ENCODE measurements at places on chromosomes 12 and 14. TPM values are rescaled to one million over a fixed set of nuclear protein-coding genes. Genes with fewer than 3 reads are reported as not detected.

GRCh38 chr12:112752303-112752702 is 39.2 kb upstream of the RPH3A start:
- H3K4me1 ChIP-seq, result peaks cover 26% of the 10 kb centered on the region
- DNase-seq, result no peak
- no peaks in the 10 kb centered on the region for H3K36me3 ChIP-seq
- H3K27ac ChIP-seq, result no peak overlapping the region
- H3K4me3 ChIP-seq, result no peak overlapping the region
- no peaks in the 10 kb centered on the region for H3K27me3 ChIP-seq

DNA sequence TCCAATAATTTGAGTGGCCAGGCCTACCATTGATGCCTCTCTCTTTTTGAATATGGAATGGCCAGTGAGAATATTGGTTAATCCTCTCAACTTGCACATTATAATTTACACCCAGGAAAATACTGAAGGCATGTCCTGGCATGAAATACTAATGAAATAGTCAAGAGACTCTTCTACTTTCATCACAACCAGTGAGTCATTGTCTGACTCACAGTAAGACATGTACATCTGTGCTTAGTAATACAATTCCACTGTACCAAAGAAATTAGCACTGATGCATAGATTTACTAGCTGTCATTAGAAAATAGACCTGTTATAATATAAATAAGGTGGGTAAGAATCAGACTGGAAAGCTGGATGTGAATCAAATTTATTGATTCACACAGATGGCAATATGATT is 31.6 kb downstream of the KCNC2 start:
- no peaks in the 10 kb centered on the region for H3K4me1 ChIP-seq
- H3K27ac ChIP-seq, result no peak overlapping the region
- no peaks in the 10 kb centered on the region for H3K27me3 ChIP-seq
- no peak for DNase-seq

GRCh38 chr14:100867631-100868315 is 35.7 kb downstream of the RTL1 start:
- H3K36me3 ChIP-seq, result no peaks in the 10 kb centered on the region
- no peak overlapping the region for H3K27ac ChIP-seq
- no peaks in the 10 kb centered on the region for H3K4me1 ChIP-seq
- H3K27me3 ChIP-seq, result no peaks in the 10 kb centered on the region

DNA sequence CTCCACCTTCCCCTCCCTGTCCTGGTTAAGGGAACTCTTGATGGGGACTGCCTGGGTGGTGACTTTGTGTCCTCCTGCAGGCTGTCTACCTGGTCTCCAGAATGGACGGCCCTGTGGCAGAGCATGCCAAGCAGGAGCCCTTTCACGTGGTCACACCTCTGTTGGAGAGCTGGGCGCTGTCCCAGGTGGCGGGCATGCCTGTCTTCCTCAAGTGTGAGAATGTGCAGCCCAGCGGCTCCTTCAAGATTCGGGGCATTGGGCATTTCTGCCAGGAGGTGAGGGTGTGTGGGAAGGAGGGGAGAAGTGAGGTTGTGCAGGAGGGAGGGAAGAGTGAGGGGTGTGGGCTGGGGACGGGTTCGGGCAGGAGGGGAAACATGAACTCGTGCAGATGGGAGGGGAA is 5.7 kb downstream of the SDSL start:
- H3K4me3 ChIP-seq, result no peak overlapping the region
- no peak for DNase-seq
- no peak overlapping the region for H3K27ac ChIP-seq

DNA sequence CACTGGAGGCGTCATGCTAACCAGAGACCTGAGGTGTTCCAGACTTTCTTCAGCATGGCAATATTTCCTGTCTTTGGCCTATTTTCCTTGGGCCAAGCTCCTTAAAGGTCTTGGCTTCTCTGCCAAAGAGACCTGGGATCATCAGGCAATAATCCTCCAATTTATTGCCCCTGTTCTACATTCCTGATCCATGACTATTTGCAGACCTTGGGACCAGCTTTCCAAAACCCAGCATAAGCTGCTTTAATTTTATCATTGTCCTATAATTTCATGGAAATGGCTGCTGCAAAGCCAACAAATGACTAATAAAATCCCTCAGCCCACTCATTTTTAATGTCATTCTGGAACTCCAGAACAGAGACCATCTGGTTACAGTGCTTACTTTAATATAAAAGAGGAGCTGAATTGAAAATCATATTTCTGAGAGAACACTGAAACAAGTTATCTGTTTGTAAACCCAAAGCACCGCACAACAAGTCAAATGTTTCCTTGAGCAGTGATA is 166.9 kb upstream of the BTG1 start:
- H3K27ac ChIP-seq, result no peak overlapping the region
- no peak for DNase-seq
- no peaks in the 10 kb centered on the region for H3K27me3 ChIP-seq
- no peaks in the 10 kb centered on the region for H3K36me3 ChIP-seq

DNA sequence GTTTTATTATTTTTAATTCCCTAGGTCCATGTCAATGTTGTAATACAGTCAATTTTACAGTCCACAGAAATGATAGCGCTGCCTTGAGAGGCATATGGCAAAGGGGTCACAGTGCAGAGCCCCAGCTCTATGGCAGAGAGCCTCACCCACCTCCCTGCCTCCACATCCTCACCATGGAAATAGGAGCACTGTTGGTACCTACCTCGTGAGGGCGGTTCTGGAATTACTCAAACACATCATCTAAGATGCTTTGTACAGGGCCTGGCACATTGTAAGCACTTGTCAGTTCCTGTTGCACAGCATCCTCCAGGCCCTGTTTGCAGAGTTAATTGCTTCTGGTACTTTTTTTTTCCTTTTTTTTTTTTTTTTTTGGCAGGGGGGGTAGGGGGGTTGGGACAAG is 4.1 kb upstream of the AKAP5 start:
- H3K4me1 ChIP-seq, result peaks cover 18% of the 10 kb centered on the region
- no peaks in the 10 kb centered on the region for H3K27me3 ChIP-seq
- no peak overlapping the region for H3K4me3 ChIP-seq
- H3K36me3 ChIP-seq, result no peaks in the 10 kb centered on the region
- no peak overlapping the region for H3K27ac ChIP-seq

Gene TPH2
- 0.12 TPM for total RNA-seq

Gene TNS2
- 6.3 TPM for total RNA-seq

All from CD4-positive, alpha-beta memory T cell (primary cell).